Effector memory CD4-positive, alpha-beta T cell (primary cell): ENCODE measurements at places on chromosomes 7 and 10.

- DNase-seq, result no peak
These were observed 78.6 kb downstream of the CDH23 start for GRCh38 chr10:71475243-71475871.

GRCh38 chr7:41162612-41163011 lies 540.3 kb downstream of the INHBA start:
- DNase-seq, result no peak

DNA sequence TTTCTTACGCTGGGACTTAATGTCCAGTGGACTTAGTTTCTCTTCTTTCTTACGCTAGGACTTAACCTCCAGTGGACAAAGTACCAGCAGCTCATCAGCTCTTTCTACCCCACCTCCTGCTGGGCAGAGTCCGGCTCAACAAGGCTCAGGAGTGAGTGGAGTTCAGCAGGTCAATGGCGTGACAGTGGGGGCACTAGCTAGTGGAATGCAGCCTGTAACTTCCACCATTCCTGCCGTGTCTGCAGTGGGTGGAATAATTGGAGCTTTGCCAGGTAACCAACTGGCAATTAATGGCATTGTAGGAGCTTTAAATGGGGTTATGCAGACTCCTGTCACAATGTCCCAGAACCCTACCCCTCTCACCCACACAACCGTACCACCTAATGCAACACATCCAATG lies 199.7 kb downstream of the MLLT10 start:
- DNase-seq, result no peak

DNA sequence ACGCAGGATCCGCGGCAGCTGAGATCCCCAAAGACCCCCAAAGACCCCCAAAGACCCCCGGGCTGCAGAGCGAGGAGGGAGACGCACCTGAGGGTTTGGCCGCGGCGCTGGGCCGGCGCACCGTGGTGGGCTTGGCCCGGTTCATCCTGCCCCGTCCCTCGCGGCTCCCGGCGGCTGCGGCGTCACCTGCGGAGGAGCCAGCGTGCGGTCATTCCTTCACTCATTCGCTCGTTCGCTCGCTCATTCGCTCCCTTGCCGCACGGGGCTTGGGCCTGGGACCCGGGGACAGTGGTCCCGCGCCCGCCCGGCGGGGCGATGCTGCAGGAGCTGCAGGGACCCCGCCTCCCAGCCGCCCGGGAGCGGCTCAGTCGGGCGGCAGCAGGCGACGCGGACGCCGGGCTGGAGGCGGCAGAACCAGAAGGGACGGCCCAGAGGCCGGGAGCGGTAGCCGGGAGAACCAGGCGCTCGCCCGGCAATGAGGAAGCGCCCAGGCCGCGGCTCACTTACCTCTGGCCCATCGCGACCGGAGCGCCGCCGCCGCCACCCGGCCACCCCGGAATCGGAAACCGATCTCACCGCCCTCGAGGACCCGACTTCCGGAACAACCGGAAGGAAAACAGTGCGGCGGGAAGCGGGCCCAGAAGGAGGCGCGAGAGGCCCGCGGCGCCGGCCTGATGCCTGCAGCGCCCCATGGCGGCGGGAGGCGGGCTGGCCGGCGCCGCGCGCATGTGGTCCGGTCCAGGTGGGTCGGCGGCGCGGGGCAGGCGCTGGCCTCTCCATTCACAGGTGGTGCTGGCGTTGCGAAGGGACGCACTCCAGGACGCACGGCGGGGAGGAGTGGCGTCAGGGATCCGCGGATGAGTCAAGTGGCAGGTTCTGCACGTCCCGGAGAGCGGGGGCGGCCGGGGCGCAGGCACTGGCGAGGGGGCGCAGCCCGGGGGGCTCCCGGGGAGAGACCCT lies at the start of gene INTS1:
INTS1 (minus strand) TSS at position 574 of the 960 bp plus-strand sequence; CDS start at position 145, 429 bp downstream.
- peak; percentile 86 for DNase-seq

DNA sequence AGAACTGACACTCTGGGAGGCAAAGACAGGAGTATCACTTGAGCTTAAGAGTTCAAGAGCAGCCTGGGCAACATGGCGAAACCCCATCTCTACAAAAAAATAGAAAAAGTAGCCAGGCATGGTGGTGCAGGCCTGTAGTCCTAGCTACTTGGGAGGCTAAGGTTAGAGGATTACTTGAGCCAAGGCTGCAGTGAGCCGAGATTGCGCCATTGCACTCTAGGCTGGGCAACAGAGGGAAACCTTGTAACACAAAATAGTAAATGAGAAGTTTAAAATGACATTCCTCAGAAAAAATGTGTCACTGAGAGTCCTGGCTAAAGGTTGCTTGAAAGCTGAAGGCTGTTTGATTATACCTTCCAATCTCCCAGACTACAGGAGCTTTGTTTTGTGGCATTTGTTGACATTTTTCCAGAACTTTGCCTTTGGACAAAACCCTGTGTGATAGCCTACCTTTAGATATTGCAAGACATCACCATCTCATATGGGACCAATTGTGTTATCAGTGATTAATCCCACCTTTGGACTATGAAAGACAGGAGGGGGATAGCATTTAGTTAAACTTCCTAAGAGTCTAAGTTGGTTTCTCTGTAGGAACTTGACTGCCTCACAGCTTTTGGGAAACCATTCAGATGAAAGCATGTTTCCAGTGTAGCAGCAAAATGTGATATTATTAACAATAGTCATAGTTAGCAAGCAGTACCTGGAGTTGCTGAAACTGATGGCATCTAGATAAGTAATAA lies 5.3 kb downstream of the TNKS2 start:
- DNase-seq, result no peak

GRCh38 chr10:86668297-86669165 lies at the start of gene LDB3:
Gene LDB3, plus strand, starts transcription at chr10:86668511. Its CDS starts 181 bp downstream, at chr10:86668692.
- DNase-seq, result no peak

DNA sequence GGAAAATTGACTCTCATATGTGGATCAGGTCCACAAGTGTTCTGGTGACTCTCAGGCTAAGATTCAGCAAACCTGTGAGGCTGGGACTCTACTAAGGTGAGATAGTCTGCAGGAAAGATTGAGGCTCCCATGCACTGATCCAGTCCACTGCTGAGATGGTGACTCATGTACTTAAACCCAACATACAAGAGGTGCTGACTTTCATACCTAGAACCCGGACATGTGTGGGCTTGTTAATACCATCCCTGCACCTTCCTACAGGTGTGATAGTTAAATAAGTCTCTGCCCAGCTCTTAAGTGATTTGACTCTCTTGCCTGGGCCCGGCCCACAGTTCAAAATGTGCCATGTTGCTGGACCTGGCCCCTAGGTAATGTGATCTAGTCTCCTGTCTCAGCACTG lies 27.1 kb upstream of the ZNF107 start:
- DNase-seq, result no peak

GRCh38 chr10:48469516-48470020 lies 135.3 kb downstream of the ARHGAP22 start:
- no peak for DNase-seq

DNA sequence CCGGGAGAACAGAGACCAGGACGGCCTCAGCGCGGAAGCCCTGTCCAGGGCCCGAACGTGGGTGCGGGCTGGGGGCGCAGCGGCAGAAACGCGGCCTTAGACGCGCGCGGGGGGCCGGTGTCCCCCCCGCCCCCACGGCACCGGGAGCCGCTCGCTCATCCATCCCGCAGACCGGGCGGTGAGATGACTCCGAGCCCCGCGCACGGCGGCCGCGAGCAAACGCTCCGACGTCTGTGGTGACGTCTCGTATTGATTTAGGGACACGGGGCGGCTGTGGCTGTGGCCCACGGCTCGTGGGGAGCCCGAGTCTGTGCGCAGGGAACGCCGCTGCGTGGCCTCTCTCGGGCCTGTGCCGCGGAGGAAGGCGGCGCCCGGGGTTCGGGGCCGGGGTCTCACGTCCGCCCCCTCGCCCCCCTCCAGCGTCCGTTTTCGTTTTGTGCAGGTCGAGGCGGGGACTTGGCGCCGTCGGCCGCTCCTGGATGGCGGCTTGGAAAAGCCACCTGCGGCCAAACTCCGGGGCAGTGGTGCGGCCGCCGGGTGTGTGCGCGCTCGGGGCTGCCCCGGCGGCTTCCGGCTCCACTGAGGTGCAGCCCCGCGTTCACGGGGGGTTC lies 1.0 kb upstream of the NKX6-2 start:
- no peak for DNase-seq

DNA sequence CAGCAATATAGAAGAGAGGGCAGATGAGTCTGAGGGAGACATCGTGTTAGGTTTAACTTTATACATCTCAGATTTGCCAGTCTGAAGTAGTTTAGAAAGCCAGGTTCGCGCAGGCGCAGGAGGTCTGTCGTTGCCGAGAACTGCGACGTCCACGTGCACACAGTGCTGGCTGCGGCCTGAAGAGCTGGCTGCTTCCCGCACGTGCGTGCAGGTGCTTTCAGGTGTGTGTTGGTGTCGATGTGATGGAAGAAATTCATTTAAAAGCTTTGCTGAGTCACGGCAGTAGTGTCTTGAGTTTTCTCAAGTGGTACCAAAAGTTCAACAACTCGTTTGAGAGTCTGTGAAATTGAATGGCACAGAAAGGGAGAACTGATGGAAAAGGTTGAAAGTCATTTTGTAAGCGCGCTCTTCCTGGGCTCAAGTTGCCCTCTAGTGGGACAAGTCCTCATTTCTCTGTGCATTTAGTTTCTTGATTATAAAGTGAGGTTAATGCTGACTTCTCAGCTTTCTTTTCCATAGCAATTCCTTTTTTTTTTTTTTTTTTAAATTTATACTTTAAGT lies 18.6 kb downstream of the WDR37 start:
- DNase-seq, result no peak

DNA sequence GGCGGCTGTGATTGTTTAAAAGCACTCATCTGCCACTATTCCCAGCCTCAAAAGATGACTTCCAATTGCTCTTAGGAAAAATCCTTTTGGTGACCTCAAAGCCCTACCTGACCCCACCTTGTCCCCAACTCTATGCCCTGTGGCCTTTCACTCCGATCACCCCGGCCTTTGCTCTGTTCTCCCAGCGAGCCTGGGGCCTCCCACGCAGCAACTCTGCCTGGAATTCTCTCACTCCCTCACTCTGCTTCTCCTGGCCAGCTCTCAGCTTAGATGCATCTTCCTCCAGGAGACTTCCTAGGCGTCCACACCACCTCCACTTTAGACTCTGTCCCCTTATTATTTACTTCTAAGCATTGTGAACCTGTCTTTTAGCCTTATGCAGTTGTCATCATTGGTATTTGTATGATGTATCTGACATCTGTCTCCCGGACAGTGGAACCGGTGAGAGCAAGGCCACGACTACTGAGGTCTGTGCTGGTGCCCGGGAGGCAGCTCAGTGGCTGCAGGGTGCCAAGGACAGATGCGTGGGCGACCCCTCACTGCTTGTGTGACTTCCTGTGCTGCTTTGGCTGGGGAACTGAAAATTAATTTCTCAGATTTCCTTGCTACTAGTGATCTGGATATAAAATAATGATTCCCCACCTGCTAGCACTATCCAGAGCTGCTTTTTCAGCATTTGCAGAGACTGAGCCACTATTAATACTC lies 63.0 kb downstream of the PIP4K2A start:
- no peak for DNase-seq

- no peak for DNase-seq
These were observed 218.0 kb downstream of the PHF14 start for GRCh38 chr7:11191574-11192220.

GRCh38 chr10:50394832-50395231 lies 143.5 kb upstream of the ASAH2 start:
- DNase-seq, result no peak

DNA sequence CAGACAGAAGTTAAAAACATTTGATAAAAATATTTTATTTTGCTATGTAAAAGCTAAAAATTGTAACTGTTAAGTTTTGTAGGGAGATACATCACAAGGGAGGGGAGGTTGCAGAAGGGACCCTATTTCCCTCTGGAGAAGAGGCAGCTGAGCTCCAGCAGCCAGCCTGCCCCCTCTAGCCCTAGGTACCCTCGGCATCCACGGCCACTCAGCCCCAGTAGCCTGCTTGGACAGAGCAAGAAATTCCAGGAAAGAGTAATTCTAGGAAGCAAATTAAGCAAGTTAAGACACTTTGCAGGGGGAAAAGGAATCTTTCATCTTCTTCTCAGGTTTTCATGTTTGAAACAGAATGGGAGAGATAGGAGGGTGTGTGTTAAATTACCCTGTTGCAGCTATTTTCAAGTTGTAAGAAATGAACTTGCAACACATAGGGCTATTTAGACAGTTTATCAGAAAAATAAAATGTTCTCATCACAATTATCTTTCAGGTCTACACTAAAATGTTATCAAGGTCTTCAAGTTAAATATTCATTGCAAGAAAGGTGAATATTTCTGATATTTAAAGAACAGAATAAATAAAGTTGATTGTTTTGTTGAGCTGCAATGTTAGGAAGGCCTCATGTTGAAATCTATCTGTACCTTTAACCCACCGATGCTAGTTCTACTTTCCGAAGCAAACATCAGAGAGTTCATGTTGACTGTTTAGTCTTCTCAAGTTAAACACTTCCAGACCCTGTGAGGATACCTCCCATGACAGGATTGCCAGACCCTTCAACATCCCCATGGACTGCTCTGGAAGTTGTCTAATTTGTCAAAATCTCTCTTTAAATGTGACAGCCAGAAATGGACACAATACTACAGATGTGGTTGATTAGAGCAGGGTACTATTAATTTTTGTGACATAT lies 5.5 kb downstream of the SGCE start:
- DNase-seq, result no peak

DNA sequence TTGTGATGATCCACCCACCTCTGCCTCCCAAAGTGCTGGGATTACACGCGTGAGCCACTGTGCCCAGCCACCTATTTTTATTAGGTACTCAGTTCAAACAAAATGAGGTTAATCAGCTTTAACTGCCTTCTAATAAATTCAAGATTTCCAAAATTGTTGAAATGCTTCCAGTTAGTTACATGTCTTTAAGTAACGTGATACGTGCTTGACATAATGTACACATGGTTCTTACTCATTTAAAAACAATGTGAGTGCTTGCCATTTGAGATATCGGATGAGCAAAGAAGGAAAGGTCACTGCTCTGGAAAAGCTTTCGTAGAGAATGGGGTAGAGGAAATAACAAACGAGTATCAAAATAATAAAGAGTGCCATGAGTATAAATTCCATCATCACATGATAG lies 83.6 kb downstream of the KMT2E start:
- no peak for DNase-seq

GRCh38 chr7:73341877-73342276 lies 13.9 kb downstream of the FKBP6 start:
- no peak for DNase-seq

GRCh38 chr10:42987575-42987974 lies 89.3 kb upstream of the RET start:
- DNase-seq, result no peak

DNA sequence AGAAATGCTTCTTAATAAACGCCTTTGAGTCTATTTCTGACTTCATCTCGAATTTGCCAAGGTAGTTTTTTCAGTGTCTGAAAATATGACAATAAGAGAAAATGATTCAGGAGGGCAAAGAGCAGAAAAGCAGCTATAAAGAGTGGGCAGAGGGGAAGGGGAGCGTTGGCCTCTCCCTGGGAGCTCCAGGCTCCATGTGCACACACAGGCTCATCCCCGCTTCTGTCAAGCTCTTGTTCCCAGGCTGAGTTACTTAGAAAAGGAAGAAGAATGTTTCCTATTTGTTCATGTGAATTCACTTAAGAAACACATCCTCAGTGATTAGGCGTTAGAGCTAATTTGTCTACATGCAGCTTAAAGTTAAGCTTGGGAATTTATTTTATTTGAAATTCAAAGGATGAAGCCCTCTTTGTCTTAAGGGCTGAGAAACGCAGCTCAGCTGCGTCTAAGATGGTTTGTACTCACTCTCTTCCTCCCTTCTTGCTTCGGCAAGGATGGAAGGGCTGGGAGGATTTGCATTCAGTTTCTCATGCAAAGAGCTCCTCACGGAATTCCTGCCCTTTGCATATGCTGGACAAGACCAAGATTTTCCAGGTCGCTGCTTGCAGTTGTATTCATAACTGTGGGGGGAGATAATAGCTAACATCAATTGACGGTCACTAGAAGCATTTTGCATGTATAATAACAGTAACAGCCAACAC lies 29.0 kb upstream of the ATXN7L1 start:
- DNase-seq, result no peak
